ENCODE measurements at places on chromosomes 7 and 10. TPM values are rescaled to one million over a fixed set of nuclear protein-coding genes. Genes with fewer than 3 reads are reported as not detected.

The CALCR gene
- total RNA-seq: 0.98 TPM

The NSMCE4A gene
- total RNA-seq: 30.0 TPM

The CNOT4 gene
- 8.6 TPM for total RNA-seq

The CD36 gene
- 0.05 TPM for total RNA-seq

The CFAP70 gene
- 0.36 TPM for total RNA-seq

GRCh38 chr7:80142853-80143580 is 8.4 kb downstream of the GNAI1 start:
- no peak for DNase-seq

- DNase-seq: no peak
These were observed 29.5 kb upstream of the BMS1 start for GRCh38 chr10:42753126-42753506.

DNA sequence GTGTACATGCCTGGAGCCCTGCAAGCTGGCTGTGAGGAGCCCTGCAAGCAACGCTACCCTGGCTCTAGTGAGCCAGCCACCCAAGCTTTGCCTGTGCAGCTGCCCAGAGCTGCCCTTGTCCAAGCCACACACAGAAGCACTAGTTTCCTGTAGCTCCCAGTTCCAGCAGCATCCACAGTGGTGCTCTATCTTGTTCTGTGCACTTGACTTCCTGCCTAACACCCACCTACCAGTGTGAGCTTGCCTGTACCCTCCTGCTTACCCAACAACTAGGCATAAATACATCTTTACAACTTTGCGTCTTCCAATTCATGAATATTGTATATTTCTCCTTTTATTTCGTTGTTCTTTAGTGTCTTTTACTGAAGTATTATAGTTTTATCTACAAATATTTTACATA is 32.2 kb upstream of the ZNF518A start:
- no peak for DNase-seq

DNA sequence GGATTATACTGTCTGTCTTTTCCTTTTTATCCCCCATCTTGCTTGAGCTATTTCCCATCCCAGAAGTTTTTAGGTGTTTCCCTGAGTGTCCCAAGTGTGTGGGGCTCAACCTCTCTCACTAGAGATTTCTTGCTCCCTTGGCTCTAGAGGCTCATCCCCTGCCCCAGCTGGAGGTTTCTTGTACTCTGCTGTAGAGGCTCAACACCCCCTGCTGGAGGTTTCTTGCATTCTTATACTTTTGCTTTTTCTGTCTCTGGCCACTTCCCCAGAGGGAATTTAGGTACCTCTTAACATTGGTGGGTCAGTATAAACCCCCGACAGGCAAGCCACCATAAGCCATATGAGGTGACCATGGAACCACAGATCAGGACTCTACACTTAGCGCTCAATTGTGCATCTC is 114.2 kb upstream of the FAM3C start:
- no peak for DNase-seq

DNA sequence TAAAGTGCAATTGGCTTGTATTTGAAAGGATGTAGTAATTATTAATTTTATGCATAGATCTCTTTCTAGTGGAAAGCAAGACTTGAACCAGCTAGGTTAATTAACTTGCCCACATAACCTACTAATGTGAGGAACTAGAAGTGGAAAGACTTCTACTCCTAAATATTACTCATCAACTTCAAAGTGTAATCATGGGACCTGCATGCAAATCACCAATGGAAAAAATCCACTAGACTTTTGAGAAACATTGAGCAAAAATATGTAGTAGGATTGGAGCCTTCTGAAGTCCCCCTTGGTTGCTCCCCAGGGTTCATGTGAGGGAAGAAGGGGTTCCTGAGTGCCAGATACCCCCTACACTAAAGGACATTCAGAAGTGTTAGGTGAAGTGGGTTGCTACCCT is 240.2 kb downstream of the PTEN start:
- DNase-seq: no peak

GRCh38 chr10:103470761-103471653 is 8.0 kb downstream of the CALHM3 start:
- DNase-seq: peak; percentile 65

DNA sequence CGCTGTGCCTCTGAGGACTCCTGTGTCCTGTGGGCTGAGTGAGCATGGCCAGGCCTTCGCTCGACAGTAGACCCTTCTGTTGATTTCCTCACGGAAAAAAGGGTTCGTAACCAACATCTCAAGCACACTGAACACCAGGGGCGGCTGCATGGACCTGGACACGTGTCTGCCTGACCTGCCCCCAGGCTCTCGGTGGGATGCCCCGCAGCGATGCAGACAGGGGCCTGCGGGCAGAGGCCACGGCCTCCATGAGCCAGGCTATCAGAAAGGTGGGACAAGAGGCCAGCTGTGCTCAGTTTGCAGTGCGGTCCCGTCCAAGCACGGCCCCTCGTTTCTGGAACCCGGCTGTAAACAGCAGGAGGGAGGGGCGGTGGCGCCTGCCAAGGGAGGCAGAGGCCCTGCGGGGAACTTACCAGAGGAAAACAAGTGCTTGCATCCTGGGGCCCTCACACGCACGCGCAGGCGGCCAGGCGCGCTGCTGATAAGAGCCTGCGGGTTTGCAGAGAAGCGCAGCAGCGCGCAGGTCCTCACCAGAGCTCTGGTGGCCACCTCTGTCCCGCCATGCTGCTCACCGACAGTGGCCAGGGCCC is 10.6 kb downstream of the GPR146 start:
- DNase-seq: no peak

- DNase-seq: no peak
These were observed 16.4 kb downstream of the PDAP1 start for GRCh38 chr7:99392046-99392445.
